Urinary bladder (tissue), 4 donors: ENCODE measurements at places on chromosomes 7 and 10. TPM values are rescaled to one million over a fixed set of nuclear protein-coding genes. Genes with fewer than 3 reads are reported as not detected.

Gene PAX2
- not detected for total RNA-seq

Gene LMBR1
- total RNA-seq = 120 TPM

Gene SPAM1
- total RNA-seq = not detected

Gene RBP3
- total RNA-seq = not detected

Gene INMT
- 24.8 TPM for total RNA-seq

Gene OR13A1
- 0.85 TPM for total RNA-seq

Gene PDZD8
- total RNA-seq = 28.2 TPM
